ENCODE measurements at places on chromosomes 13 and 19.

- no peak for DNase-seq
Measured at GRCh38 chr13:113888701-113889330, 24.9 kb upstream of the GAS6 start.

DNA sequence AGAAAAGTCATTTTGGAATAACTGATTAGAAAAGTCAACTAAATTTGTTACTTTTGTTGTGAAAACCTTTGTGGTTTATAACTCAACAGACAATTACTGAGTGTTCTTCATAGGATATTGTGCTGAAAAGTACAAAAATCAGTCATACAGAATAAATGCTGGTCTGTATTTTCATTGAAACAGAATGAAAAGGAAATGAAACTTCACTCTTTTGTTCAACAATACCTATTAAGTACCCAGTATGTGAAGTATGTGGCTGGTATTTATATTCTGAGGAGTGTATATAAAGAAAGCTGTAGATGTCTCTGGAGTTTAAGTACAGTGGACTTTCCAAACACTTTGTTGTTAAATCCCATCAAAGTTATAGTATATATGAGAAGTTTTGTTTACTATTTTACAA is 828.4 kb upstream of the ATXN8OS start:
- no peak for DNase-seq

- DNase-seq: no peak
Measured at GRCh38 chr13:109144693-109145437, 515.5 kb downstream of the MYO16 start.

DNA sequence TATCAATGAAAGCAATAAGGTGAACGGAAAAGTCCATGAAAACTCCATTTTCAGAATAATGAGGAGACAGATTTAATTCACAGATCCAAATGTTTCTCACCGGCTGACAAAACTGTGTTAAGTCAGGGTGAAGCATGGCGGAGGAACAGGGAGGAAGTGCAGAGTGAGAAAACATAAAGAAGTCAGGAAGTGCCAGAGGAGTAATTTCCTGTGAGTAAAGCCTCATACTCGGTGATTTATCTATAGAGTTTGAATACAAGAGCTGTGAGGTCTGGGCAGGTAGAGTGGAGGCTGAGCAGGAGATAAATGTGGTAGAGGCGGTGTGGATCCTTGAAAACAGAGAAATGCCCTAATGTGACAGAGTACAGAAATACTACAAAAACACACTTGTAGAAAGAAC is 11.4 kb downstream of the CARD8 start:
- DNase-seq: no peak

DNA sequence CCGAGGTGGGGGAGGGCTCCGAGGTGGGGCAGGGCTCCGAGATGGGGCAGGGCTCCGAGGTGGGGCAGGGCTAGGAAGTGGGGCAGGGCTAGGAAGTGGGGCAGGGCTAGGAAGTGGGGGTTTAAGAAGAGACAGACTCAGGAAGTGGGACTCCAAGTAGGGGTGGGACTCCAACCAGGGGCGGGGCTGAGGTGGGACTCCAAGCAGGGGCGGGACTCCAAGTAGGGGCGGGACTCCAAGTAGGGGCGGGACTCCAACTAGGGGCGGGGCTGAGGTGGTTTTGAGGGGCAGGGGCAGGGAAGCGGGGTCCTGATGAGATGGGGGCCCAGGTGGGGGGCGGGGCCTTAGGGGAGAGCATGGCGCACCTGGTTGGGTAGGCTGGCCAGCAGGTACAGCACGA is 13.6 kb downstream of the CFD start:
- DNase-seq: no peak

DNA sequence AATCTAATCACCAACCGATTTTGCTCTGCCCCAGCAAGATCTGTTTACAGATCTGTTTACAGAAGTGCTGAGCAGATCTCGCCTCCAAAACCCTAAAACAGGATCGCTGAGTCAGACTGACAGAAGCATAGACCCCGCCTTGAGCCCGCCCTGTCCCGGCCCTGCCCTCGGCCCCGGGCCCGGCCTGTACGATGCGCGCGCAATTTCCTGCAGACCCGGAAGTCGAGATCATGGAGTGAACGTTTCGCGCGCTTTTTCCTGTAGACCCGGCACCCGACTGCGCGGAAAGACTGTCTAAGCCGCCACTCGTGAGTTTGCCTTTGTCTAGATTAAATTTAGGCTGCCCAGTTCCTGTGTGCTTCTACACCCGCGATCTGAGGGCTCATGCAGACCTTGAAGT is at the start of gene ZNF534:
Gene ZNF534 (plus strand): TSS at position 212 of the 400 bp plus-strand sequence. CDS start 2,327 bp downstream, outside the sequence.
- DNase-seq: no peak
